ENCODE measurements at places on chromosomes 3 and 15.

DNA sequence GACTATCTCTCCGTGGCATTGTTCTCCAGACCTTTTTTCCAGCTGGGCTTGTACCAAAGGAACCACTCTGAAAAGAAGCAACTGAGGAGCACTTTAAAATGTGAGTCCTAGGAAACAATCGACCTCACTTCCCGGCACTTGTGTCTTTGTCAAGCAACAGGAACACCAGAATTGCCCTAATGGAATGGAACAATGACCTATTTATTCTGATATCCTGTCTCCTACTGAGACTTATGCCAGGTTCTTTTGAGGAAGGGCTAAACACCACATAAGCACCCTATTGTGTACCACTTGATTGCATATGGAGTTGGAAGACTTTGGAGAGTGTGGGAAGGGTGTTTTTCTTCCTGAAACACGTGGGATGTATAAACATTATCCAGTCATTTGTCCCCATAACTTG is 56.8 kb upstream of the TGFBR2 start:
- DNase-seq, result no peak

GRCh38 chr15:39279311-39279710 is 301.6 kb upstream of the THBS1 start:
- DNase-seq, result no peak

GRCh38 chr3:149151843-149152242 is 22.4 kb downstream of the HPS3 start:
- no peak for DNase-seq

DNA sequence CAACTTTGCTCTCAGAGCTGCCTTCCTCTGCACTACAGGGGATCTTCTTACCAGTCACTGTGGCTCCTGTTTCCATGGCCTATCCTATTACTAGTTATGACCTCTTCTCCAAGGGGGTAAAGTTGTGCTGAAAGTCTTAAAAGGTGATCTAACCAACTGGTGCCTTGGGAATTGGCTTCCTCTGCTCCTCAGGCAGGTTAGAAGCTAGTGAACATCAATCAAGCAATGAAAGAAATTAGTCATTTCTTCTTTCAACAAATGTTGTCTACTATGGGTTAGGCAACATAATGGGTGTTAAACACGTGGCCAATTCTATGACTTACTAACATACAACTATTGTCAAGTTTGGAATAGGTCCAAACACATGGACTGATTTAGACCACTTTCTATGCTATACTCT is 571.4 kb upstream of the NAALADL2 start:
- no peak for DNase-seq

DNA sequence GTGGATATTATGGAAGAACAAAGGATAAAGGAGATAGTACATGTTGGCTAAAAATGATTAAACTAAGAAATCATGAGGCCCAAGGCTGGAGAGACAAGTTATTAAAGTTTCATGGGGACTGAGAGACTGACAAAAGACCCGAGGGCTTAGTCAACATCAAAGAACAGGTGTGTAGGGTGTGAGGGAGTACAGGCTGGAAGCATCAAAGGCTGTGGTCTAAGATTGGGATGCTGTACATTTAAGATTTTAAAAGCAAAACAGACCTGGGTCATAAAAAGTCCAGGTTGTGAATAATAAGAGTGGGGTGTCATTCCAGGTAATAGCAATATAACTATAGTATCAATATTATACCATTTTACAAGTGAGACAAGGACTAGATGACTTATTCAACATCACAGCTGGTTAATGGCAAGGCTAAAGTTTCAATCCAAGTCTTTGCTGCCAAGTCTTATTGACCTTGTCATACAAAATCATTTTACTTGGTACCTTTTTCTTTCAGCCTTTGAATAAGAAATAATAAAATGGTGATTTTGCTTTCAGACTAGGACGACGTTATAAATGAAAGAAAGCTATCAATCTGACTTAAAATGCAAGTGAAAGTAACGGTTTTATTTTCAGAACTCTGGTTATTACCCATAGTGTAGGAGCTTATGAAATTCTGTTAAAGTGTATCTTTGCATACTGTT is 211.6 kb downstream of the TNIK start:
- DNase-seq, result no peak

DNA sequence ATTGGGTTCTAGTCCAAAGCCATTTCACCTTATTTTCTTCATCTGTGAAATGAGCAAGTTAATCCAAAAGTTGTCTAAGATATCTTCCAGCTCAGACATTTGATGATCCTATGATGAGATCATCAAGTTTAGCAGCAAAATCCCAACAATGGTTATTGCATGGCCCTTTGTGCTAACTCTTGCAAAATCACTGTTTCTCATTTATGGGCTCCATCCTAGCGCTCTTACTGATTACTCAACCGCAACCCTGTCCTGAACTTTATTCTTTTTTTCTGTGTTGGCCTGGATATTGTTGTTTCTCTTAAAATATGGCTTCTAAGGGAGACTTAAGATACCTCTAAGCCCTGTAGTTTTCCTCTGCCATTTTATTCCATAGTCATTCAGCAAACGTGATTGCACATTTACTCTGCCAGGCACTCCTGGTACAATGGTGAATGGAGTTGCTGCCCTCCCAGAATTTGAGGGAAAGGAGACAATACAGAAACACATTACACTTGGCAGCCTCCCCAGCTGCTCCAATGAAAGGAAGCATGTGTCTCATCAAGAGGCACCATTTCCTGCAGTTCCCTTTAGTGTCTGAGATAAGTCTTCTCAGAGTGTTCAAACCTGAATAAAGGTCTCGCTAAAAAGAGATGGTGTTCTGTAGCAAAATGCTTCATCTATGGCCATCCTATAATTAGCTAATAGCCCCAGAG is 4.4 kb downstream of the GXYLT2 start:
- DNase-seq, result no peak

DNA sequence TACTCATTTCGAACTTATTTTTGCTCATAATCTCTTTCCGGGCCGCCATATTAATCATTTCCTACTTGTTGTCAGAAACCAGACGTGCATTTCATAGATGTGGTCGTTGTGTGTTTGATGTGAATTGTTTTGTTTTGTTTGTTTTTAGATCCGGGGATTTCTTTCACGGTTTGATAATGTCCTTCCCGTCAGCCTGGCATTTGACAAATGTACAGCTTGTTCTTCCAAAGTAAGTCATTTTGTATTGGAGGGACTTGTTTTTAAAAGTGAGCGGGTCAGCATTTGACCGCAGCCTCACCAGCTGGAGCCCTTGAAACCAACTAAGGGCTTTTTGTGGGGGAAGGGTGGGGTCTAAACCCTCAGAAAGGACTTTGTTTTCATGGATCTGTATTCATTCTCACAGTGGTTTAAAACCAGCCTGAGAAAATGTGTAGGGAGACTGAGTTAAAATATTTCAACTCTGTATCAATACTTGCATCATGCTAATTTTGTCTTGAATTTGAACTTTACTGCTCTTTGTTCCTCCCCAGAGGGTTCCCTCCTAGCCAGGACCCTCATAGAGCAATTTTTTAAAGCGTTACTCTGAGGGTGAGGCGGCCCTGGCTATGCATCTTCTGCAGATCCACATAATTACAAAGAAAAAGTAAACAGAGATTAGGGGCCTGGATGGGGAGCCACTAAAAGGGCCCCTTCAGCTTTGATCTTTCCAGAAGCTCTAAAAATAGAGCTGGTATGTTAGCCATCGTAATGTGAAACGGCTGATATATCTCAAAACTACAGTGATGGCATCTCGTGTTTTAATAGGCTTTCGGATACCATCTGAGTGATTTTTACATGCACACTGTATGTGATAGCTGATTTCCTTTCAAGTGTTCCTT is 107.9 kb downstream of the ATG7 start:
- DNase-seq, result no peak

GRCh38 chr3:35724106-35724505 is 84.8 kb downstream of the ARPP21 start:
- DNase-seq, result no peak

DNA sequence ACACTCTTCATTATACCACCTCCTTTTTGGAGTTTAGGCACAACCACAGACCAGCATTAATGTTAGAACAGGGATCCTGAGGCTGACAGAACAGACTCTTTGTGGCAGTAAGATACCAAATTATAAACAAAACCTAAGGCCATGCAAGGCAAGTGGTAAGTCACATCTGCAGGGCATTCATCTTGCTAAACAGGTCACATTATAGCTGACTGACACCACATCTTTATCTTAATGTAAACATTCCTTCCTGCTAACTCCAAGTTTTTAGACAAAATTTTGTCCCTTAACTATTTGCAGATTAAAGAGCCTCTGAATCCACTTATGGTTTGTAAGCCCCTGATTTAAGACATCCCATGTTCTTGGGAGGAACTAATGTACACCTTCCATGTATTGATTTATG is 500.6 kb downstream of the PYDC2 start:
- no peak for DNase-seq

DNA sequence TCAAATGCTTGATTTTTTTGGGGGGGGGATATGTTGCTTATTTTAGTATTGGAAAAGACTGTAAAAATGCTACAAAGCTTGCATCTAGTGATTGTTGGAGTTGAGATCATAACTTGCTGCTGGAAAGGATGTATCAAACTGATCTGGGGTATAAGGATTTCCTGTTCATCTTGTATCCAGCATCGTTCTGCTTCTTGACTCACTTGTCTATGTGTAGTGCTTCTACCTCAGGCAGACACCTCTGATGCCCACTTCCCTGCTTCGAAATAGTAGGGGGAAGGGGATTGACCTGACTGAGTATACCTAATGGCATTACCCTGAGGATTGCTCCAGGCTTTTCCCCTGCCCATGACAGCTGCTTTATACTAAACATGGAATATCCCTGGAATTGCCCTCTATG is 42.7 kb downstream of the STT3B start:
- no peak for DNase-seq

GRCh38 chr3:23075496-23075895 is 127.6 kb upstream of the UBE2E2 start:
- DNase-seq, result no peak

- no peak for DNase-seq
These were observed 55.3 kb upstream of the VILL start for GRCh38 chr3:37935290-37935668.

GRCh38 chr15:41795996-41796856 is 21.9 kb downstream of the MAPKBP1 start:
- no peak for DNase-seq

- DNase-seq, result no peak
These were observed 1014.7 kb upstream of the CFAP20DC start for GRCh38 chr3:60064210-60065178.

DNA sequence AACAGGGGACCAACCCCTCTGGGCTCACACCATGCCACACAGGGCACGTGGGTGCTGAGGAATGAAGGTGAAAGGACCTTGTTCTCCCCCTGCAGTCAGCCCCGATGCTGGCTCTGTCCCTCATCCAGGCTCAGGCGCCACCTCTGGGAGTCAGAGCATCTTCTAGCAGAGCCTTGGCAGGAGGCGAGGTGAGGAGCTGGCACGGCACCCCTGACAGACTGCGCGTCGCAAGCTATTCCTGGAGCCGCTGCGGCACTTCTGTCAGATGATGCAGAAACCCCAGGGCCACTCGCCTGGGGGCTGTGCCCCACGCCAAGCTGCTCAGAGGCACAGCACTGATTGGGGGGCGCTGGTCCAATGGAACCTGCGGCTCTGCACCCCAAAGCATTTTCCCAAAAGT is 62.0 kb downstream of the MGLL start:
- peak; percentile 77 for DNase-seq

DNA sequence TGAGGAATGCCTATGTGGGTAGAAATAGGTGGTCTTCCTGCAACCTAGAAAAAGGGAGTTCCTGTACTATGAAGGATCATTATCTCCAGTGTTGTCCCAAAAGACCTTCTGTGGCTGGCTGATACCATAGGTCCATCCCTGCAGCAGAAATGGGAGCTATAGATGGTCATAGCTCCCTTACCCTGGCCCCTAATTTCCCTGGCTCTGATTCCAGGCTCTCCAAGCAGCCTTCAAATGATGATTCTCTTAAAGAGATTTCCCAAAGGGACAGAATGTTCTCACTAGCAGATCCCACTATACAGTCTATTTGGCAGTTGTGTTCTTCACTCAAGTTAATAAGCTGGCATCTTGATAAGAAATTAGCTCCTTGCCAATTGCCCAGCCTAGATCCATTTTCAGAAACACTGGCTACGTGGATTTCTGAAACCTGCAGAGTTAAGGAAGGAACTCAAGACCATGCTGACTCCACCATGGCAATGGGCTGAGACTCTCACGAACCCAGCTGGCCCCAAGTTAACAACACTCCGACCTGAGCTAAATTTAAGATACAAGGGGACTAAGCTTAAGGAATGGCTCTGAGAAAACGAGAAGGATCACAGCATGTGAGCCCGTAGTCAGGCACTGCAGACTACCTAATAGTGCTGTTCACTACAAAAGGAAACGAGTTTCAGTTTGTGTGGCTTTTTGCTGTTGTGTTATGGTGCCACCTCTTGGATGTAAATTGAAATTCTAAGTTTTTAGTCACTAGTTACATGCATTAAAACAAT is 11.4 kb downstream of the C15orf40 start:
- no peak for DNase-seq

GRCh38 chr15:70269311-70269911 is 171.7 kb upstream of the TLE3 start:
- DNase-seq, result no peak

GRCh38 chr3:105347625-105348302 is 18.9 kb upstream of the ALCAM start:
- no peak for DNase-seq

- no peak for DNase-seq
These were observed 2.9 kb downstream of the TM6SF1 start for GRCh38 chr15:83110381-83110780.

GRCh38 chr3:115581362-115582135 is 41.8 kb upstream of the GAP43 start:
- DNase-seq, result peak; percentile 42

GRCh38 chr3:160806686-160807085 is 50.7 kb downstream of the PPM1L start:
- no peak for DNase-seq

GRCh38 chr15:76939715-76940114 is 8.2 kb downstream of the RCN2 start:
- DNase-seq, result no peak

GRCh38 chr15:67194171-67195114 is 60.0 kb downstream of the AAGAB start:
- no peak for DNase-seq

DNA sequence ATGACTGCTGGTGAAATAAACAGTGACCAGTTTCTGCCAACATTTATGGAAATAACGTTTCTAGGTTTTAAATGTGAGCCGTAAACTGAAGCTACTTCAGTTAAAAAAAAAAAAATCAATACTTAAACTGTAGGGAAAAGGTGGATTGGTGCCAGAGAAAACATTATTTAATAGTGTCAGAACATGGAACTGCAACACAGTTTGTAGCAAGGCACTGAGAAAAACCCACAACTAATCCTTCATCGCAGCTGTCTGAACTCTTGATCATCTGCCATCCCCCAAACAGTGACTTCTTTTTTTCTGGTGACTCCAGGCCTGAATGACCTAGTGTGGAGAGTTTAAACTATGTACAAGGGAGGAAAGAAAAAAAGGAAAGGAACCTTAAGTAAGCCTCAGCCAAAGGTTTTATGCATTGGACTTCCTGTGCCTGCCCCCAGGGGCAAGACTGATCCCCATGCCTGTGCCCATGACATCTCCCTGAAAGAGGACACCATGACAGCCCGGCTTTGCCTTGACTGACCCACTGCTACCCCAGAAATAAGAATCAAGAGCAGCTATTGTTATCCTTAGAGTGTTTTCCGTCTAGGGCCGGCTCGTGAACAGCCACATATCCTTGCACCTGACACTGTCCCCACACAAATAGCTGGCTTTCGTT is 33.1 kb downstream of the CRTAP start:
- no peak for DNase-seq

GRCh38 chr3:49654955-49655556 is 19.1 kb upstream of the APEH start:
- no peak for DNase-seq

GRCh38 chr15:51161491-51162220 is 67.0 kb upstream of the TNFAIP8L3 start:
- no peak for DNase-seq

All from Right ventricle myocardium superior (tissue), 1 donor.